Endothelial cell (in vitro differentiated cells): ENCODE measurements at places on chromosomes 2 and 18. TPM values are rescaled to one million over a fixed set of nuclear protein-coding genes. Genes with fewer than 3 reads are reported as not detected.

G6PC2 gene
- not detected for total RNA-seq

AQP12A gene
- not detected for total RNA-seq

CENPA gene
- total RNA-seq, result 3.9 TPM

ARID5A gene
- 16.4 TPM for total RNA-seq

CD226 gene
- total RNA-seq, result 0.80 TPM

SERPINB12 gene
- total RNA-seq, result not detected

ACKR3 gene
- total RNA-seq, result 24.8 TPM

ICOS gene
- total RNA-seq, result not detected

EFEMP1 gene
- total RNA-seq, result 2.3 TPM

ORC2 gene
- total RNA-seq, result 57.6 TPM

TFCP2L1 gene
- 1.7 TPM for total RNA-seq

- no peak for DNase-seq
- H3K36me3 ChIP-seq, result no peaks in the 10 kb centered on the region
- H3K4me3 ChIP-seq, result no peak overlapping the region
- peaks cover 1% of the 10 kb centered on the region for H3K27me3 ChIP-seq
Observed at GRCh38 chr2:81073412-81073811, 768.9 kb upstream of the LRRTM1 start.

GRCh38 chr2:236507393-236508085 lies 62.1 kb upstream of the ACKR3 start:
- H3K27me3 ChIP-seq, result peaks cover 5% of the 10 kb centered on the region
- peak overlapping the region; percentile 44 for H3K27ac ChIP-seq
- H3K36me3 ChIP-seq, result peaks cover 13% of the 10 kb centered on the region

DNA sequence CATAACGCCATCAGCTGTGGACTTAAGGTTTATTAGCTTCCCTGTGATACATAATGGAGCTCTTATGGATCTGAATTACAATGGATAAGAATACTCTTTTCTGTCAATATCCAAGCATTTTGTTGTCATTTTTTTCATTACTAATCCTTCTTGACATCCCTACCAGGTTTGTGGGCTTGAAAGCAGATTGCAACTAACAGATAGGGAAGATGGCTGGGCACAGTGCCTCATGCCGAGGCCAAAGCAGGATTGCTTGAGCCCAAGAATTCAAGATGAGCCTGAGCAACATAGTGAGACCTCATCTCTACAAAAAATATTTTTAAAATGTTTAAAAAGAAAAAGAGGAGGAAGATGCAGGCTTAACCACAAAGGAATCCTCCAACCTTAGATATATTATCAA lies 42.4 kb downstream of the ASXL2 start:
- H3K4me1 ChIP-seq, result peaks cover 4% of the 10 kb centered on the region
- H3K4me3 ChIP-seq, result no peak overlapping the region
- no peak for DNase-seq
- peaks cover 17% of the 10 kb centered on the region for H3K36me3 ChIP-seq

DNA sequence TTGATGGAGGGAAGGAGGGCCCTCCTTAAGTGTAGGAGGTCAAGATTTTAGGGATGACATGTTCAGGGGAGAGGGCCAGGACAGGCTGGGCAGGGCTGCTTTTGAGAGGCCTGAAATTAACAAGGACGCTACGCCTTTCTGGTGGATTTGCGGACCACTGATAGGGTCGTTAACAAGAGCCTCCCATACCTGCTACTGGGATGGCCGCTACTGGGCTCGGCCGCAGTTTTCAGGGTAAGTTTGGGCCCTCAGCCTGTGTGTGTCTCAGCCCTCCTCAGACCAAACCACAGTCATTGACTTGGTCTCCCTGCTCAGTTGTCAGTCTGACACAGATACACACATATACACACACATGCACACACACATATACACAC lies 180.9 kb downstream of the SMAD2 start:
- no peak overlapping the region for H3K4me3 ChIP-seq
- H3K36me3 ChIP-seq, result no peaks in the 10 kb centered on the region
- DNase-seq, result no peak
- no peaks in the 10 kb centered on the region for H3K4me1 ChIP-seq
- peaks cover 4% of the 10 kb centered on the region for H3K27me3 ChIP-seq

DNA sequence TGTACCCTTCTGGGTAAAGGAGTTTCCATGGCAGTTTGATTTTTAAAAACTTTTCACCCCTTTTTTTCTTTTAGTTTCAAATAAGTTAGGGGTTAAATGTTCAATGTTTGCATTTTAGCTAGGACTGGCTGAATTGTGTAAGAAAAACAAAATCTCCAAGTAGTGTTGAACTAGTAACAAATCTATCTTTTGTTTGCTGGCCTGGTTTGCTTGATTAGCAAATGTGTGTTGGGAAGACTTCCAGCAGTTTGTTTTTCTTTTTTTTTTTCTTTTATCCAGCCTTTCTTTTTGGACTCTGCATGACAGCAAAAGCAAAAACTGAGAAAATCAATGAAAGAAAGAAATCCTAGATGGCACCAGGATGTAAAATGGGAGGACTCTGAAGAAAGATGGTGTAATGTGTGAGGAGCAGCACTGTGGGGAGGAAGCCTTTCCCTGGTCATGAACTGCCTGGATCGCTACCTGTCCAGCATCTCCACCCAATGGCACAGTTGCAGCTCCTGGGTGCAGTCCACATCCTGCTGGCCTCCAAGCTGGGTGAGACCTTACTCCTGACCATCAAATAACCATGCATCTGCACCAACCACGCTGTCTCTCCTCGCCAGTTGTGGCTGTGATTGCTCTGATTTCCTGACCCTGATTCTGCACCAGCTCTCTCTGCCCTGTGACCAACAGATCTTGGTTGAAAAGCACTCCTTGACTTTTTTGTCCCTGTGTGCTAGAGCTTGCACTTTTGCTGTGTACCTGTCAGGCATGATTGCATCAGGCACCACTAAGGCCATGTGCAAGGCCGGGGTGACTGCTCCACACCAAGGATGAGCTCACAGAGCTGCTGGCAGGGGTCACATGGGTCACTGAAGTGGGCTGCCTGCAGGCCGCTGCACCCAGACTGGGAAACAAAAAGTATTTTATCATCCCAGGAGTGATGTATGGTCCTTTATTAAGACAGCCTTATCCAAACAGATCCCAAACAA lies 71.2 kb upstream of the ZNF236 start:
- peaks cover 7% of the 10 kb centered on the region for H3K36me3 ChIP-seq
- peaks cover under 1% of the 10 kb centered on the region for H3K27me3 ChIP-seq
- no peak overlapping the region for H3K27ac ChIP-seq
- no peak for DNase-seq
- no peak overlapping the region for H3K4me3 ChIP-seq
- H3K4me1 ChIP-seq, result no peaks in the 10 kb centered on the region

DNA sequence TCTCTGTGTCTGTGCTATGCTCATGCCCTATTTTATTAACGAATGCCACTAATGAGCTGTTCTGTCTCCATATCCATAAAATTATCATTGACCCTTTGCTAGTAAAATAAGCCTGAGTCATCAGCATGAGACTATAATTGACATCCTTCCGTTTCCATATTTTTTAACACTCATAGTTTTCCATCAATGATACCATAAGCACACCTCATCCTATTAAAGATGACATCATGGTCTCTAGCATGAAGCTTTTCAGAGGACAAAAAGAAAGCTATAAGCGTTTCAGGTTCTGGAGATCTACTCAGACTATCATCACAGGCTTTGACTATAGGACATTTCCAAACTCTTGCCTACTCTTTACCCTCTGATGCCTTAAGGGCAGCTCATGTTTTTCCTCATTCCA lies 1.2 kb upstream of the DSC2 start:
- no peaks in the 10 kb centered on the region for H3K27me3 ChIP-seq
- peaks cover 31% of the 10 kb centered on the region for H3K4me1 ChIP-seq
- H3K27ac ChIP-seq, result no peak overlapping the region
- H3K4me3 ChIP-seq, result no peak overlapping the region
- peaks cover 4% of the 10 kb centered on the region for H3K36me3 ChIP-seq
- DNase-seq, result no peak

- no peaks in the 10 kb centered on the region for H3K36me3 ChIP-seq
- no peak overlapping the region for H3K27ac ChIP-seq
Observed at GRCh38 chr2:226796840-226797288, 2.8 kb downstream of the IRS1 start.

DNA sequence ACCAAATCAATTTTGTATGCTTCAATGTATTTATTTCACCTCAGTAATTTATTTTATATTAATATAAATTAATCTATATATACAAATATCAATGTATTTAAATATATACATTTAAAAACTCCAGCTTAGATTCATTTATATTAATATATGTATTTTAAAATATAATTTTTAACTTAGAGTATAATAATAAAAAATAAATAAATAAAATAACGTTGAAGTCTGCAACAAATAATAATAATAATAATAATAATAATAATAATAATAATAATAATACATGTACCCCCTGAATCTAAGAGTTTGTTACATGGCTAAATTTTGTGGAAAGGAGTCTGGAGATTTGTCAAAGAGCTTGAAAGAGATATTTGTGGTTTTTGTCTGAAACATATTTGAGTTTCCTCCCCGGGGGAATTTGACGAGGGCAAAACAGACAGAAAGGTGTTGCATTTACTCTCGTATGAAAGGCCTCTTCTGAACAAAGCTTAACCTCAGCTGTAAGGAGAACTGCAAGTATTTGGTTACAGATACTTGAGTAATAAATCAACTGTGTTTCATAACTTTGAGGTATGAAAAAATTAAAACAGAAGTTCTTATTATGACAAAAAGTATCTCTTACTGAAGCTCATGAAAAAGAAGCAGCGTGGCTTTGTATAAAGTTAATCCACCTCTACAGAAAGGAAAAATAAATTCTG lies 93.4 kb downstream of the CDH19 start:
- H3K27me3 ChIP-seq, result no peaks in the 10 kb centered on the region
- H3K4me3 ChIP-seq, result no peak overlapping the region
- no peak for DNase-seq
- H3K27ac ChIP-seq, result no peak overlapping the region

DNA sequence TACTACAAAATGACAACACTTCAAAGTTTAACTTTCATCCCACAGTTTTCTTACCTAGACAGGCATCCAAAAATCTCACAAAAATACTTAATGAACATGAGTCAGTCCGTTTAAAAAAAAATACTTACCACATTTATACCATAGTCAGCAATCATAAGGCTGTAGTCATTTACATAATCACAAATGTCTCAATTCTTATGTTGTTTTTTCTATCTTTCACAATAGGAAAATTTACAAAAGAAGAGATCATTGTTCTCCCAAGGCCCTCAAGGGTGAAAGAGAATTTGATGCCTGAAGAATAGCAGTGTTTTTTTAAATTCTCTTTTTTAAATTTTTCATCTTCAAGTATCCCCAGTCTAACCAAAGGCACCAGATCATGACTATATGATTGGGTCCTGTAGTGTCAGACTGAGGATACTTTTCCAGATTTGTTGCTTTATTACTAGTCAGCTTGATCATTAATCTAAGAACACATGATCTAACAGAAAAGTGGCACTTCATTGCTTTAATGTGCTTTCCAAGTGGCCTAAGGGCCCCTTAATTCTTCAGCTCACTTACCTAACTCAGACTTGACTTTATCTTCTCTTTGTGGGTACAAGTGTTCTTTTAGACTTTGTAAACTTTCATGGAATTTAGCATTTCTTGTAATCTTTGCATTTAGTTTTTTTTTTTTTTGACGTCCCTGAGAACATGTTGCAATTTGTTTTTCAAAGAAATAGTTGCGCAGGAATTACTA lies 4.7 kb downstream of the SCYGR5 start:
- no peak overlapping the region for H3K27ac ChIP-seq
- no peak for DNase-seq
- no peaks in the 10 kb centered on the region for H3K4me1 ChIP-seq
- peaks cover 2% of the 10 kb centered on the region for H3K27me3 ChIP-seq
- no peak overlapping the region for H3K4me3 ChIP-seq
- no peaks in the 10 kb centered on the region for H3K36me3 ChIP-seq

DNA sequence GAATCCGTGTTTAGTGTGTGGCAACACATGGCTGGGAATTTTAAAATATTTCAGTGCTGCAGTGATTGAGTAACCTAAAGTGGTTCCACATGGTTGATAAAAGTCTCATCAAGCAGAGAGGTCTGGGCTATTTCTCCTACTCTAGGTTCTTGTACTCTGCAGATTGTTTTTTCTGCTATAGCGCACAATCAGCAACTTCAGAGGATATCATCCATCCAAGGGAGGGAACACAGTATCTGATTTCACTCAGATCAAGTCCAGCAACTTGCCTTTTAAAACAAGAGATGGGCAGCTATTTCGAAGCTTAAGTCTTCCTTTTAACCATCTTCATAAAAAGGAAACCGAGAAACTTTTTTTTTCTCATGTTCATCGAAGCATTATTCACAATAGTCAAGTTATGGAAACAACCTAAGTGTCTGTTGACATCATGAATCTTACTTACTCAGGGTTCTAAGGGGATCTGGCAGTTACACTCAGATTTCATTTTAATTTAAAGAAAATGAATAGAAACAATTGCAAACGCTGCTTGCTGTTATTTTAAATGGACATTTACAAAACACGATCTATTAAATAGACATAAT lies 172.7 kb upstream of the TRIB2 start:
- no peak for DNase-seq
- no peaks in the 10 kb centered on the region for H3K36me3 ChIP-seq
- H3K4me3 ChIP-seq, result no peak overlapping the region
- H3K27me3 ChIP-seq, result peaks cover 1% of the 10 kb centered on the region
- no peaks in the 10 kb centered on the region for H3K4me1 ChIP-seq

DNA sequence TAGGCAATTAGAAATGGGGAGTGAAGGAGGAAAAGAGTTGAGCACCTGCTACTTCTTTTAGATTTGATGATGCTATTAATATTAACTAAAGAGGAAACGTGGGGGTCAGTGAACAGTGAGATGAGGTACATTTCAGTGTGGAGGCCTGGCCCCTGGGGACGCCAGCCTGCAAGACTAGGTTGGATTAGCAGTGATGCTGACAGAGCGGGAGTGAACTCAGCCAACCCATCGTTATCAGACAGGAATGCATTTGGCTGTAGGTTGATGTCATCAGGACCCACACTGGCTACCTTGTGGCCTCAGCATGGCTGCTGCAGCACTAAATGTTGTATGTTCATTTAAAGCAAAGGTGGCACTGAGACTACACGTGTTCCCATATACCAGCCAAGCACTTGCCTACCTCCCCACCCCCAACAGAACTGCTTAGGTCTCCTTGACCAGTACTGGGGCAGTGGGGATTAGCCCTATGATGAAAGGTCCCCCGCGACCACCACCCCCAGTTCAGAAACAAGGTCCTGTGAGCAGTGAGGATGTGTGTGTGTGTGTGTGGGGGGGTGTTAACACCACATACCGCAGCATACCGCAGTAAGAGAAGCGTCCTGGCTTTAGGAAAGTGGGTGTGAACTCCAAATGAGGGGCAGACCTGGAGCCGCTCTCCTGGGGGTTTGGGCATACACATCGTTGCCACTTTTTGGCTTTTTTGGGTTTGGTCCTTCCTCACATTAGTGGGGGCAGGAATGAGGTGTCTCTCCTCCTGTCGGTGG lies 26.0 kb downstream of the DGKD start:
- no peaks in the 10 kb centered on the region for H3K36me3 ChIP-seq
- no peak overlapping the region for H3K27ac ChIP-seq
- H3K4me3 ChIP-seq, result no peak overlapping the region
- DNase-seq, result no peak
- no peaks in the 10 kb centered on the region for H3K4me1 ChIP-seq

DNA sequence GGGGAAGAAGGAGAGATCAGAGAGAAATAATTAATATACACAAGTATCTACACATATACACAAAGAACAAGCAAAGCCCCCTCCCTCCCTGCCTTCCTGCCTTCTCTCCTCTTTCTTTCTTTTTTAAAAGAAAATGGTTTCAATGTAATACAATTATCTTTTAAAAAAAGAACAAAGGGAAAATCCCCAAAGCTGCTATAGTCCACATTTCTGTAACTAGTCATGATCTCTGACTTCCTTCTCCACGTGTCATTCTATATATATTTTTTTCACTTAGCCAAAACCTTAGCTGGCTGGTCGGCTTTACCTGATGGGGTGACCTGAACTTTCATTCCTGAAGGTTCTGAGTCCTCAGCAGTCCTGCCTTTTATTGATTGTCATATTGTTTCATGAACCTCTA lies 44.3 kb downstream of the MAP3K20 start:
- no peaks in the 10 kb centered on the region for H3K27me3 ChIP-seq
- peaks cover 8% of the 10 kb centered on the region for H3K4me1 ChIP-seq
- H3K36me3 ChIP-seq, result no peaks in the 10 kb centered on the region
- H3K4me3 ChIP-seq, result no peak overlapping the region
